ENCODE measurements at places on chromosomes 7 and 10.

DNA sequence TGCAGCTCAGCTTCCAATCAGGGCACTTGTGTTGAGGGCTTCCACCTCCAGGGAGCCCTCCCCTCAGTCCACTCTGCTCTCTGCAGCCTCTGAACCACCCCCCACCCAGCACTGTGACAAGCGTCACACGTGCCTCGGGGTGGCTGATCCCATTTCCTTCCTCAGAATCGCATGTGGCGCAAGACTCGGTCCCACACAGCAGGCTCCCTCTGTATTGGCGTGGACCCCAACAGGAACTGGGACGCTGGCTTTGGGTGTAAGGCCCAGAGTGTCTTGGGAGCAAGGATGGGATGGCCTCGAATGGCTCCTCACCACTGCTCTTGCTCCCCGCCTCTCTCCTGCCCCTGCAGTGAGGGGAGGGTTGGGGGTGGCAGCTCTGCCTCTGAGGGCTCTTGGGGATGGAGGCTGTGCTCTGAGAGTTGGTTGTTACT lies 4.1 kb downstream of the CPA1 start:
- DNase-seq, result no peak

DNA sequence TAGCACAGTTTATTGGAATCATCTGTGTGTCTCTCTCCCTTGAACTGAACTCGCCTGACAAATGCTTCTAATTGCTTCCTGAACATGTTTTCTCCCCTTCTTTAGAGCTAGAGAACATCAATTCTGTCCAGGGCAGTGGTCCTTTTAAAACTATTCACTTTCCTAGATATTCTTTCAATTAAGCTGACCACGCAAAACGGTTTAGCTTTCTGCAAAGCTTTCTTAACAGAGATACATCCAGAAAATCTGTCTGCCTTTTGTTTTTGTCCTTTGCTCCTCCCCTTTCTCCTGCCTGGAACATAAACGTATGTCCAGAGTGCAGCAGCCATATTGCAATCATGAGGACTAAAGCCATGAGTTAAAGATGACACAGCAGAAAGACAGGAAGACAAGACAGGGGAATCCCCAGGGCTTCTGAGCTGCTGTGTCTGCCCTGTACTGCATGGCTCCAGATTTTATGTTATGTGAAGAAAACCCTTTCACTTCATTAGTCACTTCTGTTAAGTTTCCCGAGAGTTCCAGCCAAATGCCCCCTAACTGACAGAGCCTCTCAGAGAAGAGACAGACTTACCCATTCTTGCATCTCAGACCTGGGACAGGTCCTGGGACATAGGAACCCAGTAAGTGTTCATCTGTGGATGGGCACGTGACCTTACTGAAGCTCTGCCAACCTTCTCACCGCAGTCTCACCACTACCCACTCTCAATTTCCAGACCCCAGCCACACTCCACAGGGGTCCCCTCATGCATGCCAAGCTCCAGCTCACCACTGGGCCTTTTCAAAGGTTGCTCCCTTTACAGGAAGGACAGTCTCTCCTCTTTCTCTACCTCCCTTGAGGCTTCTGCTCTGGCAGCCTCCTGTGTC lies 35.0 kb upstream of the CPXM2 start:
- DNase-seq, result peak; percentile 30

DNA sequence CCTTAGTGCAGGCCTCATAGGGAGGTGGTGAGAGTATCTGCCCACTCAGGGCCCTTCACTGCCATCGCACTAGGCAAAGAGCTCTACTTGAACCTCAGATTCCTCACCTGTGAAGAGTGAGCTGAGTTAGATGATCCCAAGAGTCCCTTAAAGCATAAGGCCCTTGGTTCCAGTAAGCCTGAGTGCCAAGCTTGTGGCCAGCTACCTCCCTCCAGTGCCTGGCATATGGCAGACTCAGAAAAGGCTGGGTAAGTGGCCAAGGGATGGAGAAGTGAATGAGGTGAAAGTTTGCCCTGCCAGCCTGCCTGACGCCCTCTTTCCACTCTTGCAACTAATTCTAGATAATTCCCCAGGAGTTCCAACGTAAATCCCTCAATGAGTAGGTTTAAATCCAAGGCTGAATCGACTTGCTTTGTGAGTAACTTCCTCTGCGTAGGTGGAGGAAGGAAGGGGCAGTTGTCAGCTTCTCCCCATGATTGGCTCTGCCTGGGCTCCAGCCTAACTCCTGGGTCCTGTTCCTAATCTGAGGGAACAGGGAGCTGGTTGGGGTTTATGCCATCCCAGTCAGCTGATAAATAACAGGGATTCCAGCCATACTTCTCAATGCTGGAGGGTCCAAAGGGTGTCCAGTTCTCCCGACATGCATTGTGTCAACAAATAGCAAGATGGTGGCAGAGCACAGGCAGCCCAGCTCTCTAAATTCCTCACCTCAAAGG lies 14.2 kb downstream of the DUSP5 start:
- no peak for DNase-seq

GRCh38 chr7:37145682-37146081 lies 303.0 kb downstream of the ELMO1 start:
- no peak for DNase-seq

DNA sequence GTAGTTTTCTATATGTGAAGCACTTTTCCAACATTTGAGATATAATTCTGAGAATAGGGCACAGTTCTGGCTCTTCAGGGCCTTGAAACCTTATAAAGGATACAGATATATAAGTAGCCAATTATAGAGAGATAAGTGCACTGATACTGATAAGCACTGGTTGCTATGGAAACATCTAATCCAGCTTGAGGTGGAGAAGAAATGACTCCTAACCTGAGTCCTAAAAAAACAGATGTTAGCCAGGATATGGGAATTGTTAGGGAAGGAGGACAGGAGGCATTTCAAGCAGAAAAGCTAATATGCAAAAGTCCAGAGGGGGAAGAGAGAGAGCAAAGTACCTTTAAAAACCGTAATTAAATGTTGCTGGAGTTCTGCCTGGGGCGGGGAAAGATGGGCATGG lies 30.8 kb downstream of the STRIP2 start:
- no peak for DNase-seq

GRCh38 chr7:93148144-93148543 lies at the start of gene SAMD9L:
SAMD9L (minus strand) TSS chr7:93148385; CDS start chr7:93135971, 12,414 bp downstream.
- DNase-seq, result peak; percentile 9

- DNase-seq, result no peak
Measured at GRCh38 chr10:99740260-99740659, 8.2 kb downstream of the CUTC start.

All from MCF 10A (cell line).